ENCODE measurements at places on chromosomes 7 and 10. TPM values are rescaled to one million over a fixed set of nuclear protein-coding genes. Genes with fewer than 3 reads are reported as not detected.

- no peak for DNase-seq
These were observed 87.4 kb downstream of the CELF2 start for GRCh38 chr10:11104772-11105675.

The PRR15 gene
- 2.6 TPM for polyA plus RNA-seq

- no peak for DNase-seq
These were observed 16.2 kb upstream of the NPVF start for GRCh38 chr7:25244254-25245033.

- DNase-seq: no peak
These were observed 119.1 kb upstream of the PHYHIPL start for GRCh38 chr10:59057345-59057744.

- DNase-seq: no peak
These were observed 43.8 kb downstream of the PDE6C start for GRCh38 chr10:93656155-93656554.

- no peak for DNase-seq
These were observed 15.2 kb upstream of the CAMK1D start for GRCh38 chr10:12334186-12334530.

- no peak for DNase-seq
These were observed 2.6 kb downstream of the HOXA9 start for GRCh38 chr7:27162561-27163287.

DNA sequence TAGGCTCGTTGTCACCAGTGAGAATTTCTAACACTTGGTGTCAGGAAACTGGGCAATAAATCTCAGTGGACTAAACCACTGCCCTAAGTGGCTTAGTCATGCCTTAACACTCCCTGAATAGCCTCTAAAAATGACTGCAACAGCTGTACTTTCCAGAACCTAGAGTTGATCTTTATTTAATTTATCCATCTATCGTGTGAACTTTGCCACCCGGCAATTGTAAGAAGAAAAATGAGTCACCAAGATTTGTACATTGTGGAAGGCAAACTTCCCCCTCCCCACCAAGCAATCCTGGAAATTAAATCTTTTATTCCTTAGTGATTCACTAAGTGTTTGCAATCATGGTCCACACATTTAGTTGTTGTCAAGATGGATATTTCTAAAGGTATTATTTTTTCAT is 47.1 kb downstream of the NXPH1 start:
- no peak for DNase-seq

- no peak for DNase-seq
These were observed 328.6 kb upstream of the HGF start for GRCh38 chr7:82098414-82098813.

GRCh38 chr7:46949270-46949931 is 632.5 kb downstream of the TNS3 start:
- DNase-seq: no peak

DNA sequence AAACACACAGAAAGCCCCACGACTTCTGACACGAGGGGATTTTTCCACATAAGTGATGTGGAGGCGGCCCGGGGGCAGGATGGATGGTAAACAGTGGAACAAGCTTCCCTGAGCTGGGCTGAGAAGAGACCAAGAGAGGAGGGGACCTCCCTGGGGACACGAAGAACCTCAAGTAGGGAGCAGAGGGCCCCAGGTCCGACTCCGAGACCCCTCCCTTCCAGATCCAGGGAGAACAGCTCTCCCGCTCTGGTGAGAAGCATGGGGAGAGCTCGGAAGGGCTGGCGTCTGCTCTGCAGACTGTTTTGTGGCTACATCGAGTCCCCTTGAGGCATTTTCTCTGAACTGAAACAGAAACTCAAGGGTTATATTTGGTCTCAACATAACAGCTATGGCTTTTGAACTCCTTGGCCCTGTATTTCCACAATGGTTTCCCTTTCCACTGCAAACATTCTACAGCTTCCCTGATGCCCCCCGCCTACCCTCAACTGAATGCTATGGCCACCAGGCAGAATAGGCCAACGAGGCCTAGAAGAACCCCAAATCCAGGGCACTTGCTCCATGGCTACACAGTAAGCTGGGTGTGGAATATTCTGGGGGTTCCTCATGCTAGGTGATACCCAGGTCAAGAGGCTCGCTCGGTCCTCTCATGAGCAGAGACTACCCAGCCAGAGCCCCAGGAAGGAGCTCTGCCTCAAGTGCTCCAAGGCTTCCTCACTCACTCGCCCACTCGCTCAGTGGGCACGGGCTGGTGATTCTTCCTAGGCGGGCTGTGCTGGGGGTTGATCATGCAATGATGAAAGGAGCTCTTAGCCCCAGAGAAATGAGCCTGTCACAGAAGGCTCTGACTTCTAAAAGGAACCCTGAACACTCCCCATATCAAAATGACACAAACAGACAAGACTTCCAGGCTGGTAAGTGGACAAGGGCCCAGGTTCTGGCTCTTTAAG is 47.5 kb downstream of the FAM53B start:
- DNase-seq: no peak

DNA sequence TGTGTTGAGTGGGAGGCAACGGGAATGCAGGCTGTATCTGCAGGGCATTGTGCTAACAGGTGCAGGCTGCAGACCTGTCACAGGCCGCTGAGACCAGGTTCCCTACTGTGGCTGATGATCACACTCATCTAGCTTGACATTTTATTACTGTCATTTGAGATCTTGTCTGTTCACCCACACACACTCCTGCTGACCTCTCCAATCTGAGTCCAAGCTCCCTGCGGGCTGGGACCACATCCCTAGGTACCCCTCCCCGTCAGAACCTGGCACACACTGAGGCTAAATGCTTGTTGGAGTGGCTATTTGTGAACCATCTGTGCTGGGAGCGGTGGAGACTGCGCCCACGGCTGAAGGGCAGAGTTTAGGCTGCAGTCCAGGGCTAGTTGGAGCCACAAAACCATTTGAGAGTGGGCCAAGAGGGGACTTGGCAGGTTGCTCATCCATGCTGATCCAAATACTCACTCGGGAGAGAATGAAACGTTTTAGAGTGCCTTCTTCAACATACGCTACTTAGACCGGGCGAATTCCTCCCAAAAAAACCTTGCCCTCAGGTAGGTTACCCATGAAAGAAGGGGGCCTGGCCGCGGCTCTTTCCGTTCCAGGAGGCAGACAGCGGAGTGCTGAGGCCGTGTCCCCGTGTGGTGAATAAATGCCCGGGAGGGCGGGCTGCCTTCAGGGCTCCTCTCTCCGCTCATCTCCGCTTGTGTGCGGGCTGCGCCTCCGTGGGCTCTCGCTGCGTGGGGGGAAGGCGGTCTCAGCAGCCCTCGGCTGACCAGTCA is 164.4 kb downstream of the RGS10 start:
- DNase-seq: no peak

- DNase-seq: no peak
These were observed 11.5 kb upstream of the MICU1 start for GRCh38 chr10:72637398-72637857.

The CLDN15 gene
- polyA plus RNA-seq: 12.1 TPM

- no peak for DNase-seq
These were observed 72.2 kb downstream of the EZH2 start for GRCh38 chr7:148811892-148812291.

The HOXA2 gene
- polyA plus RNA-seq: 13.9 TPM

The BAZ1B gene
- polyA plus RNA-seq: 85.9 TPM

- no peak for DNase-seq
These were observed 14.4 kb upstream of the SH2B2 start for GRCh38 chr7:102272075-102272916.

- DNase-seq: peak; percentile 1
These were observed 48.1 kb upstream of the BMS1 start for GRCh38 chr10:42734536-42734935.

DNA sequence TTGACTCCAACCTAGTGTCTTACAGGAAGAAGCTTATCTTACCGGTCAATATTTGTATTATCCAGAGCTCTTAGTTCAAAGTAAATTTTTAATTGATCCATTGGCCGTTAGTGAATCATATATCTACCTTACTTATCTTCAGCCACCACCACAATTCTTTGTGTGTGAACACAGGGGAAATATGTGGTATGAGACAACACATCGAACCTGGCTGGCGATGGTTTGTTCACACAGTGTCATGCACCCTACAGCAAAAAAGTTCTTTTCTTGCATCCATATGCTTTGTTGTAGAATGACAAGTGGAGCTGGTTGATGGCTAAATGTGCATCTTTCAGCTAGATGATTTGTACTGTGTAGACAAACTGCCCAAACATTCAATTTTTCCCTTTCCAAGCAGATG is 65.8 kb downstream of the ARID5B start:
- no peak for DNase-seq

- peak; percentile 38 for DNase-seq
These were observed 10.6 kb downstream of the DBF4 start for GRCh38 chr7:87886875-87887274.

- no peak for DNase-seq
These were observed 115.8 kb upstream of the SORCS1 start for GRCh38 chr10:107280293-107280692.

DNA sequence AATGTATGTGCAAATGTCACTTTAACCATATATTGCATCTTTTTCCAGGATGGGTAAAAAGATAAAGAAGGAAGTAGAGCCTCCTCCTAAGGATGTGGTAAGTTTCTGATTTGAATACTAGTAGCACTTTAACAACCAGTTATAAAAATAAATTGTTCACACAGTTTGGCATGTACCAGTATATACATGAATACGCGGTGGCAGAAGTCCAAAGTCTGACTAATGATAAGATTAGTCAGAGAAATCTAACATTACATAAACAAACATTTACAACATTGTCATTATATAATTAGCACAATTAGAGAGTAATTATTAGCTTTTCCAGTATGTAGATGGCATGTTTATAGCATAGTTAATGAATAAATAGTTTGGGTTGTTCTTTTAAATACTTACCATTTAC is 4.1 kb downstream of the ARMC3 start:
- no peak for DNase-seq

DNA sequence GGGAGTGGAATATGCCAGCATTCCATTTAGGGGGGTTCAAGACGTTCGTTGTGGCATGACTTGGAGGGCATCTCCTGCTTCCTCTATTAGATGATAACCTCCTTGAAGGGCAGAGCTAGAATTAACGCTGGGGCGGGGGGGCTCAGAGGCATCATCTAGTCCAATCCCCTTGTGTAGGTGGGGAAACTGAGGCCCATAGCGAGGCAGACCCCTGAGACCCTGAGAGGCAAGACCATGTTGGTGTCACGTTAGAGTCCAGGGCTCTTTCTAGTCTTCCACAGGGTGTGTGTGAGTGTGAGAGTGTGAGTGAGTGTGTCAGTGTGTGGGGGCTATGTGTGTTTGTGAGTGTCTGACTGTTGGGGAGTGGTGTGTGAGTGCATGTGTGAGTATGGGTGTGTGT is 29.3 kb upstream of the NUB1 start:
- no peak for DNase-seq

GRCh38 chr10:122285506-122286444 is 14.7 kb downstream of the BTBD16 start:
- no peak for DNase-seq

- no peak for DNase-seq
These were observed 107.4 kb upstream of the INSYN2A start for GRCh38 chr10:127303746-127304145.

GRCh38 chr7:128201067-128201689 is 39.9 kb upstream of the LEP start:
- DNase-seq: peak; percentile 27
